Motor neuron (in vitro differentiated cells): ENCODE measurements at places on chromosomes 16 and 17. TPM values are rescaled to one million over a fixed set of nuclear protein-coding genes. Genes with fewer than 3 reads are reported as not detected.

Gene CLEC19A
- total RNA-seq: 0.49 and 0.52 TPM in 2 replicates

Gene HNF1B
- 0.54 and 0.59 TPM in 2 replicates for total RNA-seq

Gene NEUROD2
- 0.20 and 0.32 TPM in 2 replicates for total RNA-seq

Gene MCRIP2
- total RNA-seq: 32.8 and 44.6 TPM in 2 replicates

Gene MYOCD
- total RNA-seq: 0.58 TPM in 1 of 2 replicates, not detected in the other

Gene KRTAP4-4
- total RNA-seq: not detected in 2 replicates

Gene MYO1C
- total RNA-seq: 7.7 and 9.8 TPM in 2 replicates

Gene TMEM114
- 0.97 and 1.3 TPM in 2 replicates for total RNA-seq

Gene NOL3
- total RNA-seq: 14.4 and 15.5 TPM in 2 replicates

Gene KRTAP2-2
- total RNA-seq: not detected in 2 replicates

Gene SPN
- 0.46 and 0.57 TPM in 2 replicates for total RNA-seq

Gene KRT14
- total RNA-seq: not detected in 2 replicates

Gene TBC1D3K
- not detected in 2 replicates for total RNA-seq

Gene PLXDC1
- total RNA-seq: 4.2 and 4.3 TPM in 2 replicates

Gene RNF227
- 4.4 and 4.6 TPM in 2 replicates for total RNA-seq

Gene RASD1
- total RNA-seq: 7.9 and 8.6 TPM in 2 replicates

Gene CCL14
- not detected in 2 replicates for total RNA-seq

Gene IL34
- 1.1 and 2.1 TPM in 2 replicates for total RNA-seq

Gene KRT27
- total RNA-seq: 0.48 and 0.66 TPM in 2 replicates

Gene WDR59
- 16.0 and 20.2 TPM in 2 replicates for total RNA-seq

Gene C1QTNF1
- total RNA-seq: 1.1 and 1.3 TPM in 2 replicates

Gene KRT25
- total RNA-seq: not detected in 2 replicates

Gene KCNH4
- total RNA-seq: 0.18 and 0.25 TPM in 2 replicates

Gene NOXO1
- not detected in 2 replicates for total RNA-seq

Gene STX1B
- 20.9 and 21.4 TPM in 2 replicates for total RNA-seq

Gene ZNF597
- 2.4 and 2.5 TPM in 2 replicates for total RNA-seq

Gene TAOK2
- 42.5 and 42.7 TPM in 2 replicates for total RNA-seq

Gene TERB1
- total RNA-seq: not detected in 2 replicates

Gene OMG
- total RNA-seq: 12.6 and 17.3 TPM in 2 replicates

Gene DNAAF8
- 2.5 and 2.9 TPM in 2 replicates for total RNA-seq

Gene KRT33A
- not detected in 2 replicates for total RNA-seq

Gene CCL4L2
- 0.38 TPM in 1 of 2 replicates, not detected in the other for total RNA-seq

Gene MATCAP1
- 69.1 and 77.8 TPM in 2 replicates for total RNA-seq

Gene C17orf50
- total RNA-seq: 0.85 and 1.4 TPM in 2 replicates

Gene PNMT
- 1.00 TPM in 1 of 2 replicates, not detected in the other for total RNA-seq

Gene ZFP3
- total RNA-seq: 0.41 and 0.70 TPM in 2 replicates

Gene CDK3
- total RNA-seq: 5.5 and 5.8 TPM in 2 replicates
